IMR-90 (cell line): ENCODE measurements at places on chromosomes 6 and 20.

GRCh38 chr20:53579581-53580375, 13.9 kb downstream of the ZNF217 start:
- DNase-seq = peak; percentile 60

GRCh38 chr20:44034965-44035635, 120.4 kb downstream of the TOX2 start:
- no peak for DNase-seq

- DNase-seq = no peak
These were observed 95.4 kb upstream of the PDE10A start for GRCh38 chr6:165758441-165758840.

- no peak for DNase-seq
These were observed 4.9 kb downstream of the CDH22 start for GRCh38 chr20:46303176-46303956.

- no peak for DNase-seq
These were observed 458.4 kb downstream of the TBC1D32 start for GRCh38 chr6:120875900-120876299.

GRCh38 chr6:64010010-64010409, 374.4 kb downstream of the PHF3 start:
- no peak for DNase-seq

- DNase-seq = peak; percentile 91
These were observed 62.2 kb downstream of the ARFGEF2 start for GRCh38 chr20:48983423-48984400.

DNA sequence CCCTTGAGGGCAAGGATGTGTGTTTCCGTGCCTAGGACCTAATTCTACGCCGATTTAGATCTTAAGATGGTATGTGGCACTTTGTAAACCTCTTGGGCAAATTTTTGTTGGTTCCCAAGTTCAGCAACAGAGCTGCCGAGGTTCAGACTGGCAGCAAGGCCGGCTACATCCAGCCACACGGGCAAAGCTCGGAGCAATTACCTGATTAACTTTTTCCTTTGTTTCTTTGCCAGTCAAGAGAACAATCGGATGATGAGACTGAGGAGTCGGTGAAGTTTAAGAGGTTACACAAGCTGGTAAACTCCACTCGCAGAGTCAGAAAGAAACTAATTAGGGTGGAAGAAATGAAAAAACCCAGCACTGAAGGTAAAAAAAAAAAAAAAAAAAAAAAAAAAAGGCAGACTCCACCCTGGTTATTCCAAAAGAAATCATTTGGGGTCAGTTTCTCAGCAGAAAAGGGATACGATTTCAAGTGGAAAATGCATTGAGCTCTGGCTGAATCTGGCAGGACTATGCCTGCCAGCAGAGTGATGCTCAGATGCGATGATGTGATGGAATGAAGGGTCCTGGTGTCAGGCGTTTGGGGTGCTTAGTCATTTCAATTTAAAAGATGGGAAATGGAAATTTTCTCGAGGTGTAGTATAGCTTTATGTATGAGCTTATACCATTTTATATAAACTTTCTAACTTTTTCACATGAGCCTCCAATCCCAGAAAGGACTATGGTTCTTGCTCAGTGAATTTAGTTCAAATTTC, 171.6 kb downstream of the SASH1 start:
- DNase-seq = peak; percentile 69

DNA sequence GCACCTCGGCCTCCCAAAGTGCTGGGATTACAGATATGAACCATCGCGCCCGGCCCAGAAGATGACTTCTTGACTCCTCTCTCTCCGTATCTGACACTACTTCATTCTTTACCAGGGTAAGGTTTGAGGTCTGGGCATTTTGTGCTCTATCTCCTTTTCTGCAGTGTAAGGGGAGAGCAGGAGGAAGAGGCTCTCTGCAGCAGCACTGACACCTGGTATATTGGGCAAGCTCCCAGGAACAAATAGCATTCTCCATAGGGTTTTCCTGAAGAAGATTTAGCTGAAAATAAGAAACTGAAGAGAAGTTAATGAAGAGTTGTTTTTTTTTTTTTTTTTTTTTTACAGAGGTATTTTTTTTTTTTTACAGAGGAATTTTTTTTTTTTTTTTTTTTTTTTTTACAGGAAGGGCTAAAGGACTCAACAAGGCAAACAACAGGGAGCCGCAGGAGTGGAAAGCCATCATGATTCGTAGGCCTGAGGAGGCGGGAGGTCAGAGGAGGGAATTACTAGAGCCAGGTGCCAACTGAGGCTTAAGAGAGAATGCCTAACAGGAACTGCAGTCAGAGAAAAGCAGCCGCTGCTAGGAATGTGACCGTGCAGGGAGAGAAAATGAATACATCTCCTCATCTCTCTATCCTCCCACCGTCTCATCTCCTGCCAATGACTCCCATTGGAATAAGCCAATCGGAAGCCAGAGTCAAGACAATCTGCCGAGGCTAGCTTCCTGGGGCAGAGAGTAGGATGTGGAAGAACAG, 34.7 kb upstream of the ADGRF4 start:
- DNase-seq = no peak

DNA sequence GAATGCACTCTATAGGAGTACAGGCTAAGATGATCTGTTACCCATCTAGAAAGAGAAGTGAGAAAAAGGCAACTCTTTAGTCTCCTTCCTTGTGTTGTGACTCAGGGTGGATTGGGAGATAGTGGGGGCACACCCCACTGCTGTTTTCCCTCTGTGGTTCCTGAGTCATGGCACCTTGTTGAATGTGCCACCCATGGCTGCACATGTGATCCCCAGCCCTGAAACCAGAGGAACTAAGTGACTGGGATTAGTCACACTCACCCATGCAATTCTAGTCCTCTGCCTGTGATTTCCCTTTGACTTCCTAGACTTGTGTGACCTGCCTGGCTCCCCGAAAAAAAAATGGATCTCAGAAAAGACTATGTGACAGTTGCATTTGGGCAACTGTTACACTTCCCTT, 48.6 kb upstream of the HTR1B start:
- no peak for DNase-seq

- DNase-seq = peak; percentile 44
These were observed at the start of gene RSPH9 for GRCh38 chr6:43644940-43645612. Gene RSPH9, plus strand, starts transcription at chr6:43645036. Its CDS starts 63 bp downstream, at chr6:43645099.

GRCh38 chr6:82166493-82166892, 81.1 kb downstream of the IBTK start:
- DNase-seq = no peak

DNA sequence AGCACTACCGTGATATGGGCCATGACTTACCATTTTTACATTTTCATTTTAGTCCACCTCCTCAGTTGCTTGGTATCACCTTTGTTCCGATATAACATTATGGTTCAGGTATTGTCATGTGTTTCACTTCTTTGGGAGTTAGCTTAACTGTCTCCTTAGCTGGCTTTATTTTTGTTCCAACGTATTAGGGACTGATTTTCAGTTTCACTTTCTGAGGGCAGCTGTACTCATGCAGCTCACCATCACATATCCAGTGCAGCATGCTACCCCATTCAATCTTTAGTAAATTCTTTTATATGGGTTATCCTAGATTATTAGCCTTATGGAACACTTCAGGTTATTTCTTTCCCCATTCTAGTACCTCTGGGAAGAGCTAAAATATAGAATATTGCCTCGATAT, 362.2 kb upstream of the IRAK1BP1 start:
- no peak for DNase-seq

DNA sequence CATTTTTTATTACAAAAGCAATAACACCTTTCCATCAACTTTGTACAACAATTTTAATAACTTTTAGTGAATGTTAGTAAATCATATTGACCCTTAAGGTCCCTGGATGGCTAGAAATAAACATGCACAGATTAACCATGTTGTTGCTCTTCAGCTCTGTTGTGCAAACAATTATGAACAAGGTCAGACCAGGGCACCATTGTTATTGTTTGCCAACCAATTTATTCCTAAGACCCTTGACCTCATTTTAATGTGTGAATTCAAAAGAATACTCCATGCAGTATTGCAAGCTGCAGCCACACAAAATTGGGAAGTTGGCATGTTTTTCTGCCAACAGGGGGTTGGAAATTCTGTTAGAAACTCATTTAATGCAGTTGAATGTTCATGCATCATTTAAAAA, 426.6 kb upstream of the MAP3K7 start:
- DNase-seq = no peak

DNA sequence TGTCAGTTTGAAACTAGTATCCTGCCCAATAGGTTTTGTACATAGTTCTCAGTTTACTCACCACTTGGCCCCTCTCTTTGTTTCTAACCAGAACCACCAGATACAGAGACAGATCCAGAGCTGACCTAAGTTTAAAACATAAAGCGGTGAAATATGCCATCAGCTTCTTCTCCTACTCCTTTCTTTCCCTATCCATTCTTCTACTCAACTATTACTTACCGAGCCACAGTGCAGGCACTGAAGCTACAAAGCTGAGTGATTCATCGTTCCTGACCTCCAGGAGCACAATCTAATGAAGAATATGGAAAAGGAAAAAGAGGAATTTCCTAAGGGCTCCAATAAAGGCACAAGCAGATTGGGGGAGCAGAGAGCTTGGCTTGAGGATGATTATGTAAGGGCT, 286.0 kb downstream of the FOXC1 start:
- peak; percentile 34 for DNase-seq

GRCh38 chr6:157023958-157024357, 246.8 kb downstream of the ARID1B start:
- peak; percentile 83 for DNase-seq

GRCh38 chr6:136979206-136979605, 57.1 kb downstream of the SLC35D3 start:
- DNase-seq = no peak

- no peak for DNase-seq
These were observed 82.7 kb downstream of the SIM1 start for GRCh38 chr6:100382031-100382430.

- DNase-seq = no peak
These were observed 169.5 kb upstream of the BEND3 start for GRCh38 chr6:107284805-107285204.

DNA sequence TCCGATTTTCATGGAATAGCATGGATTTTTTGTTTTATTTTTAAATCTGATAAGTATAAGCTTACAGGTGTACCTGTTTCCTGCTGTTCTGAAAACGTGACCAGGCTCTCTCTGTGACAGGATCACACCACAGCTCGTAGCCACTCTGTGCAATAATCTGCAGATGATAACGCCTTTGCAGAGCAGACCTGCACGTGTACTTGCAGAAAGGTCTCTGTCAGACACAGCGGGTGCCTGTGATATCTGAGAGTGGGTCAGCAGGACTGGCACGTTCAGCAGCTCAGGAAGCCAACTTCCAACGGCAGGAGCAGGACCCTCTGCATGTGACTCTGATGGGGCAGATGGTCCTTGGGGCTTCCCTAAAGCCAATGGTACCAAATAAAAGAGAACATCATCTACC, 68.6 kb upstream of the HDDC2 start:
- DNase-seq = no peak

GRCh38 chr6:97215157-97215769, 67.8 kb downstream of the MMS22L start:
- peak; percentile 76 for DNase-seq

DNA sequence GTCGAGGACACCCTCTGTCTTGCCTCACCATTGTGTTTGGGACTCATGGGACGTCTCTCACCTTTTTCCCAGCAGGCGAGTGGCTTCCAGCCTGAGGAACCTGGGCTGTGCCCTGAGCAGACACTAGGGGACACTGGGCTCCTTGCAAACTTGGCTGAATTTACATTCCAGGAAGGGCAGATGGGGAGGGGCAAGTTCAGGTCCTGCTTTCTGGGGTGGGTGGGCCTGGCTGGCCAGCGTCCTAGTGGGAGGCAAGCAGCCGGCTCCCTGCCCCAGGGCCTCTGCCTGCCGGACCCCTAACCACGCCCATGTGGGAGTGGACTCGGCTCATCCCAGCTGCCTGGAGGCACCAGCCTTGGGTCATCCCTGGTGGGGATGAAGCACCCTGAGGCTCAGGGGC, 48.2 kb upstream of the MLN start:
- no peak for DNase-seq

- DNase-seq = peak; percentile 93
These were observed 13.8 kb downstream of the FOXQ1 start for GRCh38 chr6:1325461-1326309.

DNA sequence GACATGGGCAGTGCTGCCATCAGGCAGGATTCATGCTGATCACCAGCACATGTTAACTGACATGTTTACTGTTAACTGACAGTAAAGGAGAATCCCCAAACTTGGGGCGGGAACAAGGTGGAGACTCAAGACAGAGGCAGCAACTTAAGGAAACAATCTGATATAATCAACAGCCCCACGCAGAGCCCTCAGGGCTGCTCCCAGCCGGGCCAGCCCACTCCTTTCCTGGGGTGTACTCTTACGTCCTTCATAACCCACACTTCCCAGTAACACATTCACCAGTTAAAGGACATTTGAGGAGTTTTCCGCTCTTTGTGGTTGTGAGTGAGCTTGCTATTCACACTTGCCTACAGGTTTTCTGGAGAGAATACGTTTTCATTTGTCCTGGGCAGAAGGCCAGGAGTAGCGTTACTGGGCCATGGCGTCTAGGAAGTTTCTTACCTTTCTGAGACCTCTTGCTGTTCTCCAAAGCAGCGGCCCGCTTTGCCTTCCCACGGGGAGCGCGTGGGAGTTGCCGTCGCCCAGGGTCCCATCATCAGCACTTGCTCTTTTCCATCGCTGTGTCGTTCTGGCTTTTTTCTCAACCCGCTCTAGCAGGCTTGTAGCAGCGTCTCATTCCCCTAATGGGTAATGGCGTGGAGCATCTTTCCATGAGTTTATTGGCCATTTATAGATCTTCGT, 56.4 kb downstream of the FOXF2 start:
- no peak for DNase-seq

- no peak for DNase-seq
These were observed 90.9 kb downstream of the SCAF8 start for GRCh38 chr6:154824076-154824475.

- DNase-seq = no peak
These were observed 77.2 kb downstream of the GPR6 start for GRCh38 chr6:110055387-110055735.

DNA sequence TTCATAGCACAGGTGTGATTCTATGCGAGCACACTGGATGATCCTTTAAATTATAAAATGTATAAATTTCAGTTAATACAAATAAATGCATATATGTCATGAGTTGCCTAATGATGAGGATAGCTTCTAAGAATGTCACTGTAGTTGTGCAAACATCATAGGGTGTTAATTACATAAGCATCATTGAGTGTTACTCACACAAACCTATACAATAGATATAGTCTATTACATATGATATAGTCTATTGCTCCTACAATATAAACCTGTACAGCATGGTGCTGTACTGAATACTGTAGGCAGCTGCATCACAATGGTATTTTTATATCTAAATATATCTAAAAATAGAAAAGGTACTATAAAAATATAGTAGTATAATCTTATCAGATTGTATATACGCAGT, 159.0 kb downstream of the PTPRK start:
- no peak for DNase-seq
